Effector memory CD4-positive, alpha-beta T cell (primary cell): ENCODE measurements at places on chromosomes 11 and 22.

- no peaks in the 10 kb centered on the region for H3K36me3 ChIP-seq
- no peak overlapping the region for H3K4me3 ChIP-seq
- DNase-seq: no peak
- no peak overlapping the region for H3K27ac ChIP-seq
- no peaks in the 10 kb centered on the region for H3K27me3 ChIP-seq
Observed at GRCh38 chr11:73234471-73235181, 16.5 kb downstream of the P2RY2 start.

DNA sequence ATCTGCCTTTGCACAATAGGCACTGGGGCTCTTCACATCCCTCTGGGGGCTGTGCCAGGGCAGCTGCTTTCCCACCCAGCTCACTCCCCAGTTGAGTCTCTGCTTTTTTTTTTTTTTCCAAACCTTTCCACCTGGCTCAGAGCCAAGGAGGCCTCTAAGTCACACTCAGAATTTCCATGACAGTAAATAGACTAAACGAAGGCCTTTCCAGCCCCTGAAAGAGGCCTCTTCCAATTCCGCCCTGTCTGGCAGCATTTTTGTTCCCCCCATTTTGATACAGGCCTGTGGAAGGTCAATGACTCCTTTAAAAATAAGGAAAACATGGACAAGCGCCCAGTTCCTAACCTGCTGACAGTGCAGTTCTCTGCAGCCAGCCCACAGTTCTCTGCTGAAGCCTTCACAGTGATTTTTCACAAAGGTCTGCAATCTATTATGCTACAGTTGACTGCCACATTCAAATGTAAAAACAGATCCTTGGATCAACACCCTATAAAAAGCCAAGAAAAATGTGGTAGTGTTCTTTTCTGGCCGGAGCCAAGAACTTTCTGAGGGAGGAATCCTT, 107.5 kb upstream of the SESN3 start:
- peaks cover 6% of the 10 kb centered on the region for H3K4me1 ChIP-seq
- DNase-seq: no peak
- no peaks in the 10 kb centered on the region for H3K36me3 ChIP-seq
- no peak overlapping the region for H3K27ac ChIP-seq
- no peaks in the 10 kb centered on the region for H3K27me3 ChIP-seq

GRCh38 chr11:114438303-114438702, 964 bp upstream of the REXO2 start:
- H3K4me3 ChIP-seq: no peak overlapping the region
- DNase-seq: no peak

DNA sequence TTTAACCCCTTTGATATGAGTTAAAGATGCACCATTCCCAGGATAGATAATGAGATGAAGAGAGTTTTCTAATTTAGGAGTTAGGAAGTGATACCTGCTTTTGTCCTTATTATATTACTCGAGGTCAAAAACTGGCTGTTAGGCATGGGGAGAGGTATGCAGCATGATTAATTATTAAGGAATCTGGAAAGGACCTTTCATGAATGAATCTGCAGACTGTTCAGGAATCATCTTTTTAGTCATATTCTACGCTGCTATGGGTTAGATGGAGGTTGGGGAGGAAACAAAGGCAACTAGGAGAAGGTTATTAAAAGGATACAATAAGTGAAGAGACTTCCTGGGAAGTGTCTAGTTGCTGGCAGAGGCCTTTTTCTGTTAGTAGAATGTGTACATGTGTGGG, 492.4 kb upstream of the CCDC90B start:
- H3K27ac ChIP-seq: no peak overlapping the region
- no peaks in the 10 kb centered on the region for H3K4me1 ChIP-seq
- H3K36me3 ChIP-seq: no peaks in the 10 kb centered on the region
- H3K27me3 ChIP-seq: no peaks in the 10 kb centered on the region
- no peak overlapping the region for H3K4me3 ChIP-seq
- DNase-seq: no peak

DNA sequence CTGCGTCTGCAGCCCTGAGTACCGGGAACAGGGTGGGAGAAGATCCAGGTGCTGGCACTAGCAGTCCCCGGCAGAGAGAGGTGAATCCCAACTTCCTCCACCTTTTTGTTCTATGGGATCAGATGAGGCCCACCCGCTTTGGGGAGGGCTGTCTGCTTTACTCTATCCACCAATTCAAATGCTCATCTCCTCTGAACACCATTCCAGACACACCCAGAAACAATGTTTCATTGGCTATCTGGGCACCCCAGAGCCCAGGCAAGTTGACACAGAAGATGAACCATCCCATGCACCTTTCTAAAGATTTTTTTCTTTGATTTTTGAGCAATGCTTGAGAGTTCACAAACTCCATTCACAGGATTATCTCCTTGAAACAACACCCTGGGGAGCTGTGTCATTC, 78.0 kb downstream of the PARVB start:
- no peak overlapping the region for H3K27ac ChIP-seq
- no peak overlapping the region for H3K4me3 ChIP-seq
- H3K27me3 ChIP-seq: no peaks in the 10 kb centered on the region

DNA sequence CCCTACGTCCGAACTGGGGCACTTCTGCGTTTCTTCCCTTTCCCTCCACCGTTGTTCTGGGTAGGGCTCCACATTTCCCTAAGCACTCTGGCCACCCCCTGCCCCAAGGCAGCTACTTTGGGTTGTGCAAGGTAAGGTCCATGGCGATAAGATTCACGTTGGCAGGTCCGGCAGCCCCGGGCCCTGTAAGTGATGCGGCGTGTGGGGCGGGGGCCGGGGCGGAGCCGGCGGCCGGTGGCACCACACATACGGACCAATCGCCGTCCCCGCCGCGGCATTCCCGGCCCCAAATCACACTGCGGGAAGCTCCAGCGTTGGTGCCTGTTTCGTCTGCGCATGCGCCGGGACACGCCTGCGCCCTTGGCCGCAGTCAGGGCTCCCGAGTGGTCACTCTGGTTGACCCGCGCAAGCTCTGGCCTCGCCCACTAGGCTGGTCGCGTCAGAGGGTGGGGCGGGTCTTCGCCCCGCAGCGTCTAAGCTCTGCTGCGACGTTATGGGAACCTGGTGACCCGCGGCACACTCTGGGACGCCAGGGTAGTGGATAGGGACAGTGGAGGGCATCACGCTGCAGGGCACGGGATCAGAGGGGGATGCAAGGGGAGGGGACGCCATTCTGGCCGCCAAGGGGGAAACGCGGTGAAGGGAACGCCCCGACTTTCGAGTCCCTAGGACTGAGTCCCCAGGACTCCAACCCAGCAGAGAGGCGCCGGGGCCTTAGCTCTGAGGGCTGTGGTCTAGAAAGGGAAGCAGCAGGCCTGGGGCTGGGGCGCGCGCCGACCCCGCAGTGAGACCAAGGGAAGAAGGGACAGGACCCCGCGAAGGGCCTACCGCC, 1.6 kb downstream of the FADS1 start:
- H3K27me3 ChIP-seq: peaks cover 6% of the 10 kb centered on the region
- H3K4me3 ChIP-seq: peak overlapping the region; percentile 70
- H3K4me1 ChIP-seq: peaks cover 25% of the 10 kb centered on the region
- DNase-seq: no peak
- no peak overlapping the region for H3K27ac ChIP-seq

DNA sequence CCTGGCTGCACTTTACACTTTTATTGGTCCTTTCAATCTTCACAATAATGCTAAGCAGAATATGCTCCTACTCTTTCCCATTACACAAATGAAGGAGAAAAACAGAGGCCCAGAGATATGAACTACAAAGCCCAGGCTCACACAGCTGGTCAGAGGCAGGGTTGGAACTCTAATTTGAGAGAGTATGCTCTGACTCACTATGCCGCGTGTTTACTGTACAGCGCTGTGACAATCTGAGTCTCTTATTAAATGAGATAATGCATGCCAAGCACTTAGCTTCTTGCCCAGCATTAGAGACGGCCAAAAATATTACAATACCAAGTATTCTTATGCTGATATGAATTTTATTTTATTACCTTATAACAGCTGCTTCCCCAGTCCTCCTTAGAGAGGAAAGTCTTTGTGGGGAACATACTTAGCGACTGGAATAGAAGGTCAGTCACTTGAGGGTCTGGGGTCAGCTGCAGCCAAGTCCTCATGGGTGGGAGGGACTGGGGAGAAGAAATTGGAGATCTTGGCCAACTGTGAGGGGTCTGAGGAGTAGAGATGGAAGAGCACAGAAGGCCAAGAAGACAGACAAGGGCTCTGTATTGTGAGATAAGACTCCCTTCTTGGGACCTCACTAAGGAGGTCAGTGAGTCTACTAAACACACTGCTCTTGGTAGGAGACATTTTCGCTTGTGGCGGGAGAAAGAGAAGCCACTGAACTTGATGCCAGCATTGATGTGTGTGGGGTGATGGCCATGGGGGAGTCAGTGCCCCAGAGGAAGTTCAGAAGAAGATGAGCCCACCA, 150.8 kb upstream of the TIMP3 start:
- H3K4me3 ChIP-seq: no peak overlapping the region
- H3K4me1 ChIP-seq: no peaks in the 10 kb centered on the region
- H3K36me3 ChIP-seq: no peaks in the 10 kb centered on the region
- H3K27ac ChIP-seq: no peak overlapping the region
- H3K27me3 ChIP-seq: no peaks in the 10 kb centered on the region
- no peak for DNase-seq

DNA sequence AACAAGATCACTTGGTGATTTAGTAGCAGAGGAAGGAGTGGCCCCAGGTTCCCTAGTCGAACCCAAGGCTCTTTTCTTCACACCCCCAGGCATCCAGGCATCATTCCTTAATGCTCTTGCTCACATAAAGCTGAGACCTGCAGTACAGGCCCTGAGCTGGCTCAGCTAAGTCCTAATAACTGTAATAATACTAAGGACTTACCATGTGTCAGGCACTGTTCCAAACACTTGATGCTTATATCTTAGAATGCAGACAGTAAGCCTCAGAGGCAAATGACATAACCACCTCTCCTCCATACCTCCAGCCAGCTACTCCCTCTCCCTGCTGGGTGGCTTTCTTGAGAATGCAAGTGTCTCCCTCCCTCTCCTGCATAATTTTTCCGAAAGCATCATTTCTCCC, 33.2 kb downstream of the ANKK1 start:
- DNase-seq: no peak
- H3K4me1 ChIP-seq: no peaks in the 10 kb centered on the region
- H3K27ac ChIP-seq: no peak overlapping the region
- H3K36me3 ChIP-seq: no peaks in the 10 kb centered on the region
- no peaks in the 10 kb centered on the region for H3K27me3 ChIP-seq

DNA sequence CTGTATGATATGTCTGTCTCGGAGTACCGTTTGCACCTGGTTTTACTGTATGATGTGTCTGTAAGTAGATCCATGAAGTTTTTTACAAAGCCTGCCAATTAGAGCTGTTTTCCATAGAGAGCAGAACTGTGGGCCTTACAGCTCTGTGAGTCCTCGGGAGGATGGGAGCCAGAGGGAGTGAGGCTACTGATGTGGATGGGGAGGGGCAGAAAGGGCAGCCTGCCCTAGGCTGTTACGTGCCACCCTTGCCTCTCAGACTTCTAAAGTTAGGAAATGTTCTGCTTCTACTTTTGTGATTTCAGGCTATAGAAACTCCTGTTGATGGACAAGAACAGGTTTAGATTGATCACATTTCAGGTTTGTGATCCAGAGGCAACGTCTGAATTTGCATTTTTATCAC, 105.2 kb downstream of the PPP6R3 start:
- no peaks in the 10 kb centered on the region for H3K4me1 ChIP-seq
- no peaks in the 10 kb centered on the region for H3K27me3 ChIP-seq
- no peak for DNase-seq
- H3K4me3 ChIP-seq: no peak overlapping the region

GRCh38 chr22:20627432-20627831, 120.0 kb downstream of the MED15 start:
- H3K4me3 ChIP-seq: no peak overlapping the region
- H3K27me3 ChIP-seq: no peaks in the 10 kb centered on the region
- no peaks in the 10 kb centered on the region for H3K36me3 ChIP-seq
- no peak for DNase-seq
- H3K27ac ChIP-seq: no peak overlapping the region
